SK-N-SH (cell line): ENCODE measurements at places on chromosomes 2 and 18. TPM values are rescaled to one million over a fixed set of nuclear protein-coding genes. Genes with fewer than 3 reads are reported as not detected.

The HOXD3 gene
- 0.80 and 0.81 TPM in 2 replicates for polyA plus RNA-seq

The MC4R gene
- polyA plus RNA-seq: 0.21 and 0.62 TPM in 2 replicates

The OXER1 gene
- polyA plus RNA-seq: not detected in 2 replicates

The IL1F10 gene
- not detected in 2 replicates for polyA plus RNA-seq

The ZNF804A gene
- 0.02 TPM in 2 replicates for polyA plus RNA-seq

The GAL3ST2 gene
- 0.10 and 0.15 TPM in 2 replicates for polyA plus RNA-seq

The NETO1 gene
- polyA plus RNA-seq: not detected in 2 replicates

The LRRC30 gene
- polyA plus RNA-seq: not detected in 2 replicates

The UNC80 gene
- 0.59 and 1.3 TPM in 2 replicates for polyA plus RNA-seq

The SCYGR7 gene
- not detected in 2 replicates for polyA plus RNA-seq

The MAPK4 gene
- 0.02 TPM in 2 replicates for polyA plus RNA-seq

The AMMECR1L gene
- polyA plus RNA-seq: 11.0 and 12.6 TPM in 2 replicates

The MCM6 gene
- polyA plus RNA-seq: 18.4 and 18.9 TPM in 2 replicates

The DQX1 gene
- 1.6 and 1.8 TPM in 2 replicates for polyA plus RNA-seq

The PRKD3 gene
- polyA plus RNA-seq: 15.9 and 17.5 TPM in 2 replicates

The SCN7A gene
- polyA plus RNA-seq: 0.02 and 0.05 TPM in 2 replicates

The COL4A4 gene
- polyA plus RNA-seq: not detected in 2 replicates

The EVX2 gene
- not detected in 2 replicates for polyA plus RNA-seq

DNA sequence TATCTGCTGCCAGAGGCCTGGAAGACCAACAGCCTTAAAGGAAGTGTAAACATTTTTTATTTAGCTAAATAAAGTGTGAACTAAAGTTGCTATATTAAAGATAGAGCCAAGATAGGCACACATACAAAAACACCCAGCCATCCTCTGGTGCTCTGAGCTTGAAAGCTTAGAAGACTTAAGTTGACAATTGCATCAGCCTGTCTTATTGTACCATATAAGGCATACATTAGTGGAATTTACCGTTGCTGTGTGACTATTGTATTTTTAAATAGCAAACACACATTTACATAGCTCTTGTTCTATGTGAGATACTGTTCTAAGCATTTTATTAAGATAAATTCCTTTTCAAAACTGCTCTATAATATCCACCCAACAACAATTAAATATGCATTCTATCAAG, 736.6 kb upstream of the ZEB2 start:
- H3K27ac ChIP-seq: no peak overlapping the region
- H3K4me3 ChIP-seq: no peak overlapping the region
- no peak for DNase-seq
- no peaks in the 10 kb centered on the region; the same call in 1 of the 2 replicates for H3K4me1 ChIP-seq

DNA sequence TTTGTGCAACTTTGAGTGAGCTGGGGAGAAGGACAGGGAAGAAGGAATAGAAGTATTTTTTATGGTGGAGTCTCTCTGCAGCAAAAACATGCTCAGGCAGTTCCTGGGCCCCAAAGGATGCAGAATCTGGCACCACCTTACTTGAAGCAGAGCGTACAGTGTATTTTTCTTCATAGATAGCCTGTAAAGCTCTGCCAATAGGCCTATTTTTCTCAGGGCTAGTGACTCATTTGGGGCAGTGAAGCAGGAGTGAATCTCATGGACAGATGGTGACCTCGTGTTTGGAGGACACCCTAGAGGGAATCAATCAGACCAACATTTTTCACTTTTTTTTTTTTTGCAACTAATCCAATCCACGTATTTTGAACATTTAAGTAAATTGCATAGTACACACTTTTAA, 268.1 kb upstream of the CXCR4 start:
- no peaks in the 10 kb centered on the region for H3K27me3 ChIP-seq
- no peak overlapping the region for H3K27ac ChIP-seq
- H3K4me1 ChIP-seq: no peaks in the 10 kb centered on the region; the same call in 1 of the 2 replicates
- no peak overlapping the region for H3K4me3 ChIP-seq
- no peak for DNase-seq

DNA sequence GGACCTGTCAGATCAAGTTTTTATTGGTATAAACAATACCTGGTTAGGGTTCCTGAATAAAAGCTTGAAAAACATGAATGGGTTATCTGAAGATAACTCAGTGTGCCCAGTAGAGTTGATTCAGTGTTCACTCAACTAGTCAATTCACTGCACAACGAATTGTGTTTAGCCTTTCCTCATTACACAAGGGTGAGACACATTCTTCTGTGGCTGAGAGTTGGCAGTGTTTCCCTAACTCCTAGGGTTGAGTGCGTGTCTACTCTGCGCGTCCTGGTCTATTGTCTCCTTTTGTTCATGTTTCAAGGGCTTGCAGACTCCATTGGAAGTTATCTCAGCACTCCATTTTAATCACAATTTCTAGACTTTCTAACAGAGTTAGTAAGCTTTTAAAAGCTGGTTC, 32.8 kb upstream of the TMEM178A start:
- no peak overlapping the region for H3K4me3 ChIP-seq
- no peak overlapping the region for H3K27ac ChIP-seq
- no peaks in the 10 kb centered on the region for H3K4me1 ChIP-seq
- no peak for DNase-seq

- H3K27ac ChIP-seq: peak overlapping the region; percentile 98
- DNase-seq: no peak
- H3K4me1 ChIP-seq: peaks cover 26% of the 10 kb centered on the region; the same call in 1 of the 2 replicates
- H3K4me3 ChIP-seq: no peak overlapping the region
- no peaks in the 10 kb centered on the region for H3K36me3 ChIP-seq
Measured at GRCh38 chr2:237210763-237211162, 125.1 kb downstream of the COPS8 start.

GRCh38 chr18:59911600-59911999, 11.8 kb downstream of the PMAIP1 start:
- no peaks in the 10 kb centered on the region for H3K36me3 ChIP-seq
- H3K4me3 ChIP-seq: no peak overlapping the region
- peak overlapping the region; percentile 30; the same call in 1 of the 2 replicates for H3K27ac ChIP-seq
- peaks cover 11% of the 10 kb centered on the region for H3K4me1 ChIP-seq

- H3K4me1 ChIP-seq: peaks cover 28% of the 10 kb centered on the region; the same call in 1 of the 2 replicates
- H3K4me3 ChIP-seq: no peak overlapping the region
- H3K36me3 ChIP-seq: no peaks in the 10 kb centered on the region
Measured at GRCh38 chr2:20140321-20141055, 84.4 kb downstream of the SDC1 start.

DNA sequence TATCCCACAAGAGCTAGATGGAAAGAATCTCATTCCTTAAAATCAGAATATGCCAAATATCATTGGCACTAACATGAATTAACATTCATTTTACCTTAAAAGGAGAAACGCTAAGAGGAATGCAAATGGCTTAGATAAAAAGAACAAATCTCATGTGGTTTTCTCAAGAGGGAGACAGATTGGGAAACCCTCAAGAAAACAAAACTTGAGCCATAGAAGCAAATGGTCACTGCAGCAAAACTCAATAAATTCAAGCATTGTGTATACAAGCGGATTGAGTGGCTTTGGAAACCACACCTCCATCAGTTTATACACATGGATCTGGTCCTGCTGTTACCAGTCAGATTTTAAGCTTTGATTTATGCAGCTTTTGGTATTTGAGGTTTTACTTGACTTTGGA, 1331.8 kb upstream of the ZEB2 start:
- H3K4me3 ChIP-seq: no peak overlapping the region
- H3K4me1 ChIP-seq: no peaks in the 10 kb centered on the region
- no peaks in the 10 kb centered on the region for H3K36me3 ChIP-seq

- H3K27me3 ChIP-seq: no peaks in the 10 kb centered on the region
- H3K4me3 ChIP-seq: no peak overlapping the region
Measured at GRCh38 chr2:43165378-43166069, 60.9 kb downstream of the ZFP36L2 start.

DNA sequence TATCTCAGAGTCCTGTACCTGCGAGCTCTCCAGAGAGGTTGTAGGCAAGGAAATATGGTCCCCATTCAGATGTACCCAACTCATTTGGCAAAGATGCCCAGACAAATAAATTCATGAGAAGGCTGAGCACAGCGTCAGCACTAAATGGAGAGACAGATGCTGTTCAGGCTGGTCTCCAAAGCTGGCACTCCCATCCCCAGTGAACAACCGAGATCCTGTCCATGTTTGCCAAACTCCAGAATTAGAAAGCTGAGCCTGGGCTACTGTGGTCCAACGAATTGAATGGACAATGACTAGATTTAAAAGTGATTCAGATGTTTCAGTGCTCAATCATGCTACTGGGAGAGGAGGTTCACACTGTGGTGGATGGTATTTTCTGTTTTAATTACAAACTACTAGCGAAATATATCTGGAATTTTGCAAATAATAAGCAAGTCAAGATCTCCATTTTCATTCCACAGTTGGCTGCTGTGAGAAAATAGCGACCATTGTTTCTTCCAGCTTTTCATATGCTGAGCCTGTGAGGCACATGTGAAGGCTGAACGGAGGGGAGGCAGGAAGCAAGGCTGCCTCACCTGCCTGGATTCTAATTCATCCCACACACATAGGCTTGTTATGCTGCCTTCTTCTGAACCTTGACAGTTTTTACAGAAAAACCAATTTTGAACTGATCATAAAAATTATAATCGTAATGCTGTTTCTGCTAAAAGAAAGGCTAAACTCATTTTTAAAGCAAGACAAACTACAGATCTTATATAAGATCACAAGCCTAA, 22.6 kb upstream of the DAPL1 start:
- no peaks in the 10 kb centered on the region for H3K4me1 ChIP-seq
- no peak overlapping the region for H3K4me3 ChIP-seq
- no peak overlapping the region for H3K27ac ChIP-seq
- no peak for DNase-seq
- no peaks in the 10 kb centered on the region for H3K27me3 ChIP-seq

GRCh38 chr2:237201461-237202287, 116.0 kb downstream of the COPS8 start:
- H3K4me3 ChIP-seq: no peak overlapping the region
- H3K27me3 ChIP-seq: no peaks in the 10 kb centered on the region
- DNase-seq: no peak
- no peak overlapping the region; the same call in 1 of the 2 replicates for H3K27ac ChIP-seq

- DNase-seq: peak; percentile 69
- peaks cover 28% of the 10 kb centered on the region for H3K36me3 ChIP-seq
- H3K27ac ChIP-seq: peak overlapping the region; percentile 44
- H3K4me1 ChIP-seq: peaks cover 28% of the 10 kb centered on the region
- peak overlapping the region; percentile 96 for H3K4me3 ChIP-seq
Measured at GRCh38 chr2:96264656-96265348, 995 bp downstream of the TMEM127 start.

- 0 out of 2 replicates have a peak, but pooled peaks cover 4% of the 10 kb centered on the region for H3K4me1 ChIP-seq
- no peak for DNase-seq
- no peak overlapping the region for H3K4me3 ChIP-seq
- H3K36me3 ChIP-seq: no peaks in the 10 kb centered on the region
- H3K27ac ChIP-seq: no peak overlapping the region
Measured at GRCh38 chr2:52931660-52932059, 835.9 kb upstream of the CHAC2 start.

- DNase-seq: no peak
- no peaks in the 10 kb centered on the region for H3K36me3 ChIP-seq
- H3K4me3 ChIP-seq: no peak overlapping the region
- H3K4me1 ChIP-seq: no peaks in the 10 kb centered on the region
Measured at GRCh38 chr2:48677450-48677849, 59.8 kb downstream of the GTF2A1L start.

- no peak overlapping the region for H3K4me3 ChIP-seq
- no peak for DNase-seq
Measured at GRCh38 chr2:194616334-194616733, 1040.7 kb upstream of the SLC39A10 start.

- no peaks in the 10 kb centered on the region for H3K36me3 ChIP-seq
- H3K4me1 ChIP-seq: no peaks in the 10 kb centered on the region; the same call in 1 of the 2 replicates
- H3K27ac ChIP-seq: no peak overlapping the region
- no peak for DNase-seq
Measured at GRCh38 chr2:151769606-151770005, 35.3 kb upstream of the NEB start.

GRCh38 chr2:10317646-10318045, 14.9 kb downstream of the HPCAL1 start:
- H3K27me3 ChIP-seq: no peaks in the 10 kb centered on the region
- H3K4me1 ChIP-seq: peaks cover 6% of the 10 kb centered on the region; the same call in 1 of the 2 replicates
- no peak for DNase-seq
- H3K36me3 ChIP-seq: peaks cover 4% of the 10 kb centered on the region
- H3K4me3 ChIP-seq: no peak overlapping the region

GRCh38 chr2:115584507-115584906, 1142.1 kb downstream of the DPP10 start:
- no peak overlapping the region for H3K4me3 ChIP-seq
- no peaks in the 10 kb centered on the region for H3K27me3 ChIP-seq
- no peak overlapping the region for H3K27ac ChIP-seq
- DNase-seq: no peak
- no peaks in the 10 kb centered on the region for H3K4me1 ChIP-seq
